Cerebellum (tissue), 4 donors: ENCODE measurements at places on chromosomes 4 and X. TPM values are rescaled to one million over a fixed set of nuclear protein-coding genes. Genes with fewer than 3 reads are reported as not detected.
A peak's percentile ranks its signal among the peaks of the same experiment; 100 is the strongest.

The GAGE1 gene
- total RNA-seq: not detected

DNA sequence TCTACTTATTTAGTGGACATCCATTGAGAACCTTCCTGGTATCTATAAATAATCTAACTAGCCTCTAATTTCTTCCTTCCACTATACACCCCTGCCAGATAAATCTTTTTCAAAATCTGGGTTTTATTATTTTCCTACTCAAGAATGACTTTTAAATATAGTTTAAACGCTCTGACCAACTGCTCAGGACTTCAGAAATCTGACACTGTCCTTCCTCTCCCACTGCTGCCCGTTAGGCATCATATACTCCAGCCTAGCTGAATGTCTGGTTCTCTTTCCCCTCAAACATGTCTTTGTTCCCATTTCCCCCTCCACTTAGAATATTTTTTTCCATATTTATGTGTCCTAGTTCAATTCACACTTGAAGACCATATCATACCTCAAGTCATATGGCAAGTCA lies 35.2 kb upstream of the CBLL2 start:
- no peak for DNase-seq

The TEX13B gene
- total RNA-seq: not detected

The KLF8 gene
- total RNA-seq: 18.4 TPM

The ZNF182 gene
- total RNA-seq: 6.5 TPM

DNA sequence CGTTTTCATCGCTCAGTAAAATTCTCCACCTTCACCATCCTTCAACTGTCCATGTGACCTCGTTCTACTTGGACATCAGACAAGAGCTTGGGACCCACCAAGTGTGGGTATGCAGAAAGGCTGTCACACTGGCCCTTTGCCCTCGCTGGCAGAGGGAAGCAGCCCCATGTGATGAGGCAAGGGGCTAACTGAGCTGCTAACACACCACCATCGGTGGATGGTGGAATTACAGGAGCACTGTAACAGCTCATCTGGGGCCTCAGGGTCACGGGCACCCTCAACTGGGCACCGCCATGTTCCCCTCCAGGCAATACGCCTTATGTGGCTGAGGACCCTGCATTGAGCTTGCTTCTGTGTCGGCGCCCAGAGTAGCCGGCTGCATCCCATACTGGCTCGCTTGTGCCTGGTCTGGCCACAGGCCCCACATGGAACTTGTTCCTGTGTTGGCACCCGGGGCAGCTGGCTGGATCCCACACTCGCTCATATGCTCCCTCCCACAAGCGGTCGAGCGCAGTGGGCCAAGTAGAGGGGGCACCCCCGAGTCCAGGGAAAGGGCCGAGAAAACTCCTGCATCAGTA lies 109.5 kb downstream of the TAB3 start:
- no peak for DNase-seq

GRCh38 chr4:134727696-134728095 lies 526.1 kb upstream of the PABPC4L start:
- no peak for DNase-seq

The ADH1A gene
- total RNA-seq: not detected

The TMPRSS11A gene
- not detected for total RNA-seq

DNA sequence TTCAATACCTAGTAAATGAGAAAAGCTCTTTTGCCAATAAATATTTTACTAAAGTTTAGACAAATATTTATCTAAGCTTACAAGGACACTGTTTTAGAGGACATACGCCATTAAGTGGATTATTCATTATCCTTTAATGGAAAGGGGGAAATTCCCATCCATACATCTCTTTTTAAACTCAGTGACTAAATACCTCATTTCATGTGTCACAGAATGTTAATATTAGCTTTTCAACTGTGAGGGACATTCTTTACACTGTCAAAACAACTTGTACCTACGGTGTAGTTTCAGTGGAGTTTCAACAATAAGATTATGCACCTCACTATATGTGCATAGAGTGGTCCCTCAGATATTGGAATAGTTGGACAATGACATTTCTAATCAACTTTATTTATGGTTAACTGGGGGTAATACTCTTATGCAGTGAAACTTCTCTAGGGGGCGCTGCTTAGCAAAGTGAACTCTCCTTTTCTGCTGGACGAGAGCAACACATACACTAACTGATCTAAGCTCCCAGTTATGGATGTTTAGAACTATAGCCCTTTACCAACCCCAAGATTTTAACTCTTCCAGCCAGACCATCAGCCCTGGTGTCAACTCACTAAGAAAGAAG lies 9.7 kb downstream of the HS6ST2 start:
- DNase-seq: no peak

GRCh38 chr4:118865091-118865708 lies 23.5 kb upstream of the SYNPO2 start:
- peak; percentile 66 for DNase-seq

DNA sequence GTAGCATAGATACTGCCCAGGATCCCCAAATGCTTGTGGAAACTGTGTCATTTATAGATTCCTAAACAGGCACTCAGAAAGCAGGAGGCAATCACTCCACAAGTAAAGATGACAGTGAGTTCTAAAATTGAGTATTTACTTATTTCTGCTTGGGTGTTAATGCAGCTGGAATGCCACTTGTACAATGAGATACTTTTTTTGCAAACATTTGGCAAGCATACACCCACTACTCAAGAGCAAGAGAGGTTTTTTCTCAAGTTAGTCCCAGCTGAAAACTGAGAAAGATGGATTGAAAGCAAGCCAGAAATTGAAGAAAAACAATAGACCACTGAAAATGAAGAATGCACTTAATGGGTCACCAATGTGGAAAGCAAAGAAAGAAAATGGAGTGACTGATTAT lies 22.5 kb downstream of the GABRA3 start:
- DNase-seq: no peak

DNA sequence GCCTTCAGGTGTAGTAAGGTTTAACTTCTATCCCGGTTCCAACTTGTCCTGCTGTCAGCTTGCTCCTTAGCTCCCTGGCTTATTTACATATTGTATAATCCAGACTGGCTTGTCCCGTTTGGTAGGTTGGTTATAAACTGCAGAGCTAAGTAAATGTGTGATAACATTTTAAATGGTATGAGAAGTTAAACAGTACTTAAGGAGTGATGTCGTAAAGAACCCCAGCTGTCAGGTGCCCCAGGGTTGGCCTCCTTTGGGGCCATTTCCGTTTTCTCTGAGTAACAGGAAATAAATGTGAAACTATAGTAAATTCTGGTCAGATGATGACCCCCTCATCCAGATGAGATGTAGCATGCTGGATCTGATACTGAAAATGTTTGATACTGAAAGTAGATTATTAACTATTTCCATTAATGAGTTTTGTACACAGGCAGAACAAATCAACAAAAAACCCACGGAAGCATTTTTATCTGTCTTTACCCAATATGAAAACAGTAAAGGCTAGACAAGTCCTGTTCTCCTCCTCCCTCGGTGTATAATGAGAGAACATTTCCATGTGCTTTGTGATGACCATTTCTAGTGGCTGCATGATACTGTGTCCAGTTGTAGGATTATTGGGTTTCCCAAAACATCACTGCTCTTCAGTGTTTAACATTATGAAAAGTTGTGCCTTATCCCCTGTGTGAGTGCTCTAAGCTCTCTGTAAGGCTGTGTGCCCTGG lies 22.4 kb downstream of the GAB1 start:
- no peak for DNase-seq

The NPY5R gene
- 4.5 TPM for total RNA-seq

- no peak for DNase-seq
These were observed 30.8 kb upstream of the CD40LG start for GRCh38 chrX:136616987-136617685.

GRCh38 chr4:74235135-74235534 lies 73.1 kb upstream of the EPGN start:
- DNase-seq: no peak

- no peak for DNase-seq
These were observed 48.3 kb downstream of the CD99L2 start for GRCh38 chrX:150849996-150850720.

GRCh38 chr4:13386405-13387107 lies 97.6 kb downstream of the RAB28 start:
- DNase-seq: no peak

GRCh38 chr4:3257556-3258482 lies 8.9 kb downstream of the MSANTD1 start:
- no peak for DNase-seq

DNA sequence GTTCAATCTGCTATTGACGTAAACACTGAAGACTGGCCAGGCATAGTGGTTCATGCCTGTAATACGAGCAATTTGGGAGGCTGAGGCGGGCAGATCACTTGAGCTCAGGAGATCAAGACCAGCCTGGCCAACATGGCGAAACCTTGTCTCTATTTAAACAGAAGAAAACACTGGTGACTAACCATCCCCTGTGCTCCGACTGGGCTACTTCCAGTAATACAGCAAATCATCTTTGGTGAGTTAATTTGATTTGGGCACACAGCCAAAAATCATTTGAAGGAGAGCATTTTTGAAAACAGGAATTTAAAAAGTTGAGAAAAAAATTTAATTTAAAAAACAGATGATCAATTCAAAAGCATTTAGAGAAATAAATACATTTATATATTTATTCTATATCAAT lies 52.0 kb downstream of the SEC24D start:
- no peak for DNase-seq

DNA sequence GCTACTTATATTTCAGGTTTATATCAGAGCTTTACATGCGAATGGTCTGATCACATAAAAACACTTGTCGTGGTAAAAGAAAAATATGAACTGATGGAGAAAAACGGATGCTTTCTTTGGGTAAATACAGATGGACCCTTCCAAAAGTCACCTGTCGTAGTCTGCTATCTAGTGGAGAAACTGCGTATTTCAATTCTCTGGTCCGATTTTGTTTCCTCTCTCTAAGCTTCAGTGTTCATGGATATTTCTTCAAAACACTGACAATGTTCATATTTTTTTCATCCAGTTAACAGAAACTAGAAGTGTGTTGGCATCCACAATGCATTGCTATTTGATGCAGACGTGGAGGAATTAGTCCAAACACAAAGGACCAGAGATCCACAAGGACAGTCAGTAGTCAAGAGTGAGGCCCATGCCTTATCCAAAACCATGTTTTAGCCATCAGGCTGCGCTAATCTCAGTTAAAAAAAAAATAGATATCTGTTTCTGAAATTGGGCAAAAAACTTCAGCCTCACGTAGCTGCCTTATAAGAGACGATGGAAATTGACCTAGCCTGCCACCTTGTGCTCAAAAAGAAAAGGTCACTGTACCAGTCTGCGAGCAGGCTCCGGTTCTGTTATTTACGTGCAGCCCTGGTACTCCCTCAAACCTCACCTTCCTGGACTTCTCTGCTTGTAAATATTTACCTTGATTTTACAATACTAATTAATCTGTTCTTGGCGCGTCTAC lies 16.0 kb downstream of the MEPE start:
- DNase-seq: peak; percentile 67

The BMPR1B gene
- total RNA-seq: 26.0 TPM

GRCh38 chr4:110108422-110108821 lies 90.0 kb downstream of the ELOVL6 start:
- DNase-seq: no peak

- no peak for DNase-seq
These were observed 575 bp downstream of the TREX2 start for GRCh38 chrX:153445106-153445855.

GRCh38 chr4:181950372-181951127 lies 292.7 kb upstream of the TENM3 start:
- no peak for DNase-seq

The GRPR gene
- total RNA-seq: 0.36 TPM

DNA sequence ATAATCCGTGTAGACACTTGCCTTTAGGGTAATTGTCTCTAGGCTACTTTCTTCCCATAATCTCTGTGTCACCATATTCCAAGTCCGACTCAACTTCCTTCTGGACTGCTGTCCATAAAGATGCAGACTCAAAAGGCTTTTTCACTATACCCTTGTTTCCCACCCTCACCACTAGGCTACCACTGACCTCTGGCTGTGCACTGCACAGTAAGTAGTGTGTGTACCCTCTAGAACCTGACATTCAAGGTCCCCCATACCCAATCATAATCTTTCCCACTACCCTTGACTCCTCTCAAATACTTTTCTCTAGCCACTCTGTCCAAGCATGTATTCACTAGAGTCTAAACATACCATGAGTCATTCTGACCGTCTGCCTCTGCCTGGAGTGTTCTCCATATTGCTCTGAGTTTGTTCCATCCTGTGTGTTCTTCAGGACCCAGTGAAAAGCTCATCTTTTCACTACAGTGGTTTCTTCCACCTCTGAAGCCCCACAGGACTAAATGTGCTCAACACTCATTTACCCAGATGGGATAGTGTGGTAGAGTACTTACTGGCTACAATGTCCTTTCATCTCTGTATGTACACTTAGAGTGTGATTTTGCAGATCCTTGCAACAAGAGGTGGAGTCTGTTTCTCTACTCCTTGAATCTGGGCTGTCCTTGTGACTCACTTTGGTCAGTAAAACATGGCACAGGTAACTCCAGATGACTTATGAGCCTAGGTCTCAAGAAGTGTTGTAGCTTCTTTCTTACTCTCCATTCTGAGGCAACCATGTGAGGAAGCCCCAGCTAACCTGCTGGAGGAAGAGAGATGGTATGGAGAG lies 17.4 kb downstream of the JADE3 start:
- DNase-seq: no peak
